ENCODE measurements at places on chromosomes 1 and 21.
A peak's percentile ranks its signal among the peaks of the same experiment; 100 is the strongest.

GRCh38 chr1:143661418-143662101 is 310.2 kb downstream of the FAM72C start:
- DNase-seq, result no peak

- DNase-seq, result no peak
These were observed 18.6 kb downstream of the NDUFS5 start for GRCh38 chr1:39044762-39045161.

- peak; percentile 17 for DNase-seq
These were observed 318.9 kb upstream of the PBX1 start for GRCh38 chr1:164240081-164240480.

GRCh38 chr1:58710190-58711085 is 10.6 kb upstream of the MYSM1 start:
- no peak for DNase-seq

DNA sequence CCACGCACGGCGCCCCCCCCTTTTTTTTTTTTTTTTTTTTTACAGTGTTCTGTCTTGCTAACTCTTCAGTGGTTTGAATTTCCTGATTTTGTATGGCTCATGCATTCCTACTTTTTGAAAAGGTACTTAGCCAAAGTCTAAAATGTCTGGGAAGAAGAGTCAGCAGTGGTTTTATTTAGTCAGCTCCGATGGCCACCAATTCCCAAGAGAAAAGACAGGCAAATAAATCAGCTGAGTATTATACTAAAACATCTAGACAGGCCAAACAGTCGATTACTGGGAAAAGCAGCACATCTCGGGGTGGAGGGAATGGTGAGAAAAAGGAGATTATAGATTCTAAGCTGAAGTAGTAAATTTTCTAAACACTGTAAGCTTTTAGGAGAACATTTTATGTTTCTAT is 192.5 kb upstream of the ZRANB2 start:
- no peak for DNase-seq

- peak; percentile 60 for DNase-seq
These were observed 41.4 kb downstream of the TMCO4 start for GRCh38 chr1:19758227-19758830.

DNA sequence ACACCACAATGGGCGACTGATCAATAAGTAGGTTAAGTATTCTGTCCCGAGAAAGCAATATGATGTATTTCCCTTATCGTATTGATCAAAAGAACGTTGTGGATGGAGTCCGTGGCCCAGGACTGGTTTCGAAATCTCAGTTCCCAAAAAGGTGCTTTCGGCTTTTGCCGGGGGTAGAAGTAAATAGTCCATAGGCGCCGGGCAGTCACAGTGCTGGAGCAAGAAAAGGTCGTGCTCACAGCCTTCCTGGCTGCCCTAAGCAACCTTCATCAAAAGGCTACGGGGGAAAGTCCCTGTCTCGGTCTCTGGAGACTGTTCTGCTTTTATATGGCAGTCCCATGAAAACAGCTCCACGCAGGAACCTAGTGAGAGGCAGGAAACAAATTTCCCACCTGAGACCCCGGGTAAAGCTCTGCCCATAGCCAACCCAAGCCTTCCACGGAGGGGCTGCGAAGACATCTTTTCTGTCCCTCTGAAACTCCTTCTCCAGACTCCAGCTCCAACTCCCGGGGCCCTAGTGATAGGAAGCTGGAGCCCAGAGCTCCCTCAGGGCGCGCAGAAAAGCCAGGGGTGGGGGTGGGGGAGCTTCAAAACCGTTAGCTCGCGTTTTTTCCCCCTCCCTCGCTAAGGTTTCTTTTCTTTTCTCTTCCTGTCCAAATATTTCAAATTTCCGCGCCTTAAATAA is 7.0 kb downstream of the CDKN2C start:
- DNase-seq, result peak; percentile 12

- DNase-seq, result peak; percentile 33
These were observed 6.6 kb downstream of the HEYL start for GRCh38 chr1:39632682-39633417.

DNA sequence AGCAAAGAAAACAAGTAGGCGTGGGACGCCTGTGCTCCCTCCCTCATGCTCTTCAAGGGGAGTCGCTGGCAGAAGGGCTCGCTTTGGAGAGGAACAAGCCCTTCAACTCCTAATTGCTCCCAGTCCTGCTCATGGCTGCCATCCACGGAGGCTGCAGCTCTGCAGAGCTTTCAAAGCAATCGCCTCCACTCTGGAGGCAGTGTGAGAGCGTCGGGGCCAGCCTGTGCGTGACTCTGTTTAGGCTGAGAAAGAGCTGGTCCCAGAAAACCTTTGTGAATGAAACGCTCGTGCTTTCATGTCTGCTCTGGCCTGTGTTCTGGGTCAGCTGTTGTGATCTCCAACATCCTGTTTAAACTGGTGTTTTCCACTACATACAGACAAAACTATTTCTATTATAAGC is 23.9 kb upstream of the RUNX1 start:
- peak; percentile 28 for DNase-seq

DNA sequence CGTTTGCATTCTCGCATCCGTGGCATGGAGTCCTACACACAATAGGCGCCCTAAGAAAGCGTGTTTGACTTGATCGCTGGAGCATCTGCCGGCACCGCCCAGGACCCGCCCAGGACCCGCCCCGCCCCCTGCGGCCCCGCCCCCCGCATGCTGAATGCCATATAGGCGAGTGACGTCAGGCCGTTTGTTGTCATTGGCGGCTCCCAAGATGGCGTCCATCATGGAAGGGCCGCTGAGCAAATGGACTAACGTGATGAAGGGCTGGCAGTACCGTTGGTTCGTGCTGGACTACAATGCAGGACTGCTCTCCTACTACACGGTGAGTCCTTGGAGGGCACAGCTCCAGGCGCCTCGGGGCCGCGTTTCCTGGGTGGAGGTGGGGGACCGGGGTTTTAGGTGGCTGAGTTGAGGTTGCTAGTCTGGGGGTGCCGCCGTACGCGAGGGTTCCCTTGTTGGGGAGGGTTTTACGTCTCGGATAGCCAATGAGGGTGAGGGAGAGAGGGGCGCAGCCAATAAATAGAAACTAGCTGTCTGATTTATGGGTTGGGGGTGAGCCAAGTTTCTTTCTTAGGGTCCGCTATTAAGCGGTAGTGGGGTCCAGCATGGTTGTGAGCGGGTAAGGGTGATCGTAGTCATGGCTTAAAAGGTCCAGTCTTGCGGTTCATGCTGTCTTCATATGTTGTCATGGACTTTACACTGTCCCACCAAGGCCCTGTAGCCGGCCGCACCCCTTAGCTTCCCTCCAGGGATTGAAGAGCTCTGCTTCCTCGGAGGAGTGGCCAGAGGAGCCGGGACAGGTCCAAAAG is at the start of gene OSBPL9:
Gene OSBPL9, plus strand, starts transcription at position 190 of the 806 bp plus-strand sequence. Its CDS starts 19 bp downstream, at position 209.
- DNase-seq, result peak; percentile 81

DNA sequence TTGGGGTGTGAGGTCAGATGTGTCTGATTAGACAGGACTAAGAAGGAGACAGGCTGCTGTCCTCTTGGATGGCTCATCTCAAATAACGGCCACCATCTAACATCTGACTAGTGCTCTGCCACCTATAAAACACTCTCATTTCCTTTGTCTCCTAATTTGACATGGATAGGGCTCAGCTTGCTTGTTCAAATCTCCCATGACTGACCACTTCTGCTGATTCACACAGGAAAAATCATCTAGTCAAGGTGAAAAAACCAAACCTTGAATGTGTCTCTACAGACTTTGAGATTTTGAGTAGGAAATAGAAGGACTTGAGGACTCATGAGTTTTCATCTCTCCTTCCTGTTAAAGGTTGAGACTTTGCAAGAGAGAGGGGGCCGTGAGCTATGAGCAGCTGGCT is 150.6 kb downstream of the IER5 start:
- no peak for DNase-seq

- no peak for DNase-seq
These were observed 26.3 kb upstream of the CYP4B1 start for GRCh38 chr1:46772571-46772970.

- no peak for DNase-seq
These were observed 102.3 kb upstream of the CLDN14 start for GRCh38 chr21:36582271-36582670.

DNA sequence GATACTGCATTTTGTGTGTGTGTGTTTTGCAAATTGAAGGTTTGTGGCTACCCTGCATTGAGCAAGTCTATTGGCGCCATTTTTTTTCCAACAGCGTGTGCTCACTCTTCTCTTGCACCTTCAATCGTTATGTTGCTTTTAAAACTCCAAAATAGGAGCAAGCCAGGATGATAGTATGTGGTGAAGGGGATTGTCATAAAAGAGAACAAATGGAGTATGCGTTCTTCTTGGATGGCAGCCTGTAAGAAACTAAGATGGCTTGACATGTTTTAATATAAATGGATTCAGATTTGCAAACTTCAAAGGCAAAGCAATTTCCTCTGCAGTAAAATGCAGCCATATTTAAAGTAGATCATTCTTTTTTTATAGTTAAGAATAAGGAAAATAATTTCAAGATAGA is 43.2 kb upstream of the KCNK1 start:
- DNase-seq, result no peak

DNA sequence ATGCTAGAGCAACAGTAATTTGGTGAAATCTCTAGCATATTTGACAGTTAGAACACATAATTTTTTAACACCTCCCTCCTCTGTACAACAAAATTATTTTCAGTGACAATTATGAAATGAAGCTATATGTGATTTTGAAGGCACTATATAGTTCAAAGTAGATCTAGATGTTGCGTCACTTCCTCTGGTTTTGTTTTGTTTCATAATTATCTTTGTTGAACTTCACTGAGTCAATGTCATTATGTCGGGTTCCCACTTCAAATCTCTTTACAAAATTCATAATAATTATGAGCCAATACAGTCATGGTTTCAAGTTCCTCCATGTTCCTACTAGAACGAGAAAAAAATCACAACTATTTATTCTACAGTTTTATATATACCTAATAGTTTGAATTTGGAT is 254.8 kb upstream of the PLXNA2 start:
- DNase-seq, result no peak

DNA sequence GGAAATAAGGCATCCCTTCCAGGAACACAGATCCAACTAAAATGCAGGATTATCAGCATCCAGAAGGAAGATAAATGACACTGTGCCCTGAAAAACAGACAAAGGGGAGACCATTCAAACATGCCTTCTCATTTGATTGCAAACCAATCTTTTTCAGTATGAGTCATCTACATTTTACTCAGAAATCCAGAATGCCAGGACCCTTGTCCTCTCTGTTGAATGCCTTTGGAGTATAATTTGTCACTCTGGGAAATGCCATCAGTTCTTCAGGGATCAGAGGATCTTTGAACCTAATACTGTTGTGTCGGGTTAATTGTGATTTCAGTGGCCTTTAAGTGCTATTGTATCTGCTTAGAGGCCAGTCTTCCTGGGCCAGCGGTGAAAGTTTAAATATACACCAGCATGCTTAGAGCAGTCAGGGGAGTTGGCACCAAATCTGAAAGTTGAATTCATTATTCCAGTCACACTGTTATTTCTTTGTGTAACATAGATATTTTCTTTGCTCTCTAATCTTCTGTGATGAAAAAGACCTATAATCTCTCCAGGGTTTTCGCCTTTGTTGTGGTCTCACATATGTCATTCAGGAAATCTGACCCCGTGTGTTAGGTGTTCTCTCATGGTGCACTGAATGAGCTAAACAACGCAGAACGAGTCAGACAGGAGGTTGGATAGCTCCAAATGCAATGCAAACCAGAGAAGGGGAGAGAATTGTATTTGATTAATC is 364.8 kb upstream of the SGIP1 start:
- DNase-seq, result no peak

GRCh38 chr1:168344517-168344916 is 63.8 kb downstream of the TBX19 start:
- no peak for DNase-seq

DNA sequence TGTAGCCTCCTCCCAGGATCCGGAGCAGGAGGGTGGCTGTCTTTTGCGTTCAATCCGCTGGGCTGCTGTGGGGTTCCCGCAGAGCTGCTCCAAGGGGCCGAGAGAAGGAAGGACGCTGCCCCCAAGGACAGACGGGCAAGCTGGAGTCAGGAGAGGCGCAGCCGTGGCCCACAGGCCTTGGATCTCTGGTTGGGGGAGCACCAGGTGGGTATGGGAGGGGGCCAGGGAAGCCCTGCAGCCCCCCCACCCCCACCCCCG is 15.9 kb upstream of the SKI start:
- DNase-seq, result no peak

DNA sequence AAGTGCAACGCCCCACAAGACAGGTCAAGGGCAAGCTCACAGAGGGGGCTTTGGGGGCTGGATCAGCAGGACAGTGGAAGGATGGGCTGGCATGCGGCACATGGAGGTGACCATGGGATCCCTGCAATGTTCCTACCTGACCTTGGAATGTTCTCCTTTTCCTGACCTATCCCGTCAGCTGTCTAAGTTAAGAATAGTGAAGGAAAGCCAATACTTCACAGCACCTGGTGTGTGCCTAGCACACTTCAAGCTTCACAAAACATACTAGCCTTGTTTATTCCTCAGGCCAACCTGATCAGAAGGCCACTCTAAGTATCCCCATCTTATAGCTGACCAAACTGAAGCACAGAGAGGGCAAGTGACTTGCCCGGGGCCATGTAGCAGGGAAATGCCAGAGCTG is 31.2 kb downstream of the LRRC38 start:
- no peak for DNase-seq

DNA sequence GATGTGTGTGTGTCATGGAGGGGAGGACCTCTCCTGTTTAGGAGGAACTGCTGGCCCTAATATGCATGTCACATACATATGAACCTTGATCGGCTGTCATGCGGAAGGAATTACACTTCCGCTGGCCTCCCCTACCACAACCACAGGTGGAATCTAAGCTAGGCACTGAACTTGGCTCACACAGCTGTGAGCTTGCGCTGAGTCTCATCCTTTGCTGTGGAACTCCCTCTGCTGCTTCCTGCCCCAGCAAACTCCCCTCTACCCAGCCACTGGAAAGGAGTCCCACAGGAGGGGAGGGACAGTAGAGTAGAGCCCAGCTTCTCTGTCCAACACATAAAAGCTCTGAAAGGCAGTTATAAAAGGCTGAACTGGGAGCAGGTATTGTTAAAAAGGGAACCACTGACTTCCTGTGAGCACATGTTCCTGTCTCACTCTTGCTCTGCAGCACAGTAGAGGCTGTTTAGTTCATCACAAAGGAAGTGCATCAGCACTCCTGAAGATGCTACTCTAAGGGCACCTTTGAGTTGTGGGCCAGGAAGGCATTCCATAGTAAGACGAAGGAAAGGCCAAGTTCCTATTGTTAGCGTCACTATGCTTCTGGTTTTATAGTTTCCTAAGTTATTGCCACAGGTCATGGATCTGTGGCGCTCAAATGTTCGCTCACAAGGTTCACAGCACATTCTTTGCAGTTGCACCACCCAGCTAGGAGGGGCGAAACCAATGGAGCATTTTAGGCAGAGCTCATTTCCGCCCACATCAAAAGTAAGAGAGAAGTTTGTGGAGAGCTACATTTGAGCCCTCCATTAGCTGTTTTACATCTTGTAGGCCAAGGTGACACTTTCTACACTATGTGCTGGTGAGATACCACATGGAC is 17.7 kb upstream of the PTPRC start:
- DNase-seq, result peak; percentile 4

Measured in large intestine (tissue), 12 donors.